ENCODE measurements at places on chromosomes 4 and X.

DNA sequence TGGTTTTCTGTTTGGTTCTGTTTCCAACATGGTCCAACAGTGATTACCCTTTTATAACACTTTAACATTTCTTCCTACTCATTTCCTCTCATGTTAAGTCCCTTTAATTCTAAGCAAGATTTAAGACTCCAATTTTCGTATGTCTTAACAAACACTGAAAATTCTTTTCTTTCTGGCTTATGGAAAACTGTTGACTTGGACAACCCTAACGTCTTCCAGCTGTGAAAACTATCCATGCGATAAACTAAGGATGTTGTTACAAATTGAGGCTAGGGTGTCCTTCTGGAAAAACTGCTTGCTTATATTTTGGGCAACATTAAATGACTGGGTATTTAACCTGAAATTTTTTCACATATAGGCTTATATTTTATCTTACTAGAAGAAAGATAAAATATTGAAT is 33.9 kb upstream of the RTL3 start:
- DNase-seq: no peak

- DNase-seq: no peak
Measured at GRCh38 chr4:121192480-121192879, 28.4 kb upstream of the TNIP3 start.

- DNase-seq: no peak
Measured at GRCh38 chr4:74291471-74291870, 16.8 kb upstream of the EPGN start.

GRCh38 chr4:38145741-38146140 is 185.5 kb downstream of the PTTG2 start:
- no peak for DNase-seq

DNA sequence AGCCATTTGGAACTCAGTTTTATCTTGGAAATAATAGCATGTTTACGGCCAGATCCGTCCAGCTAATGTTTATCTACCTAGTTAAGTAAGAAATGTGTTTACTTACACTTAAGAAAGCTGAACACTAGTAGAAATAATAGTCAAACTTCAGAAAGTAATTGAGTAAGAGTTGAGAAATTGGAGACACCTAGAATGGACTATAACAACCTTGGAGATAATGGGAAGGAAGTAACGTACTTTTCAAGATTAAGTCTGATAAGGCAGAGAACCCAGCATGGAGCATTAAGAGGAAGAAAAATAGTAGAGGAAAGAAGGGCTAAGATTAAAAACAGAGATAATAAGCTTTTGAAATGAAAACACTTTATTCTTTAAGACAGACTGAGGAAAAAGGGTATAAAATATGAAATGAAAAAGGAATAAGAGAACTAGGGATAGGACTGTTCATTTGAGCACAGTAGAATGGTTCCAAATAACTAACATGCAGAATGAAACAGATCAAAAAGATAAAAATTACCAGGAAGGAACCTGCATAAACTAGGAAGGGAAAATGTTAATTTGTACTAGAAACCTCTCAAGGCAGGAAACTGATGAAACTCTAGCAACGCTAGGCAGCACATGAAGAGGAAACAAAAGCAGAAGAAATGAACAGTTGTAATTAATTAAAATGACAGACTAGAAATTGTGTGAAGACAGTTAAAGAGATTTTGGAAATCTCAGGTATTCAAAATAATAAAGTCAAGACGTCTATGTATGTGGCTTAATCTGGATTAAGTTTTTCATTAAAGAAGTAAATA is 71.7 kb downstream of the FBXW7 start:
- DNase-seq: no peak
